ENCODE measurements at places on chromosomes 3 and 15. TPM values are rescaled to one million over a fixed set of nuclear protein-coding genes. Genes with fewer than 3 reads are reported as not detected.
A peak's percentile ranks its signal among the peaks of the same experiment; 100 is the strongest.

CSK gene
- polyA plus RNA-seq: 40.9 TPM

GRCh38 chr15:78976691-78977090, 31.8 kb upstream of the CTSH start:
- no peak for DNase-seq

GRCh38 chr3:49903451-49904424, at the start of gene MST1R:
MST1R (minus strand) TSS chr3:49903873; CDS start chr3:49903609, 264 bp downstream.
- peak; percentile 65 for DNase-seq

- DNase-seq: peak; percentile 30
Observed at GRCh38 chr3:161355508-161355907, 15.8 kb downstream of the SPTSSB start.

COPB2 gene
- 36.9 TPM for polyA plus RNA-seq

MORC1 gene
- not detected for polyA plus RNA-seq

GRCh38 chr3:150227839-150228238, 180.3 kb upstream of the TSC22D2 start:
- peak; percentile 88 for DNase-seq

SAXO2 gene
- polyA plus RNA-seq: 5.9 TPM

DNA sequence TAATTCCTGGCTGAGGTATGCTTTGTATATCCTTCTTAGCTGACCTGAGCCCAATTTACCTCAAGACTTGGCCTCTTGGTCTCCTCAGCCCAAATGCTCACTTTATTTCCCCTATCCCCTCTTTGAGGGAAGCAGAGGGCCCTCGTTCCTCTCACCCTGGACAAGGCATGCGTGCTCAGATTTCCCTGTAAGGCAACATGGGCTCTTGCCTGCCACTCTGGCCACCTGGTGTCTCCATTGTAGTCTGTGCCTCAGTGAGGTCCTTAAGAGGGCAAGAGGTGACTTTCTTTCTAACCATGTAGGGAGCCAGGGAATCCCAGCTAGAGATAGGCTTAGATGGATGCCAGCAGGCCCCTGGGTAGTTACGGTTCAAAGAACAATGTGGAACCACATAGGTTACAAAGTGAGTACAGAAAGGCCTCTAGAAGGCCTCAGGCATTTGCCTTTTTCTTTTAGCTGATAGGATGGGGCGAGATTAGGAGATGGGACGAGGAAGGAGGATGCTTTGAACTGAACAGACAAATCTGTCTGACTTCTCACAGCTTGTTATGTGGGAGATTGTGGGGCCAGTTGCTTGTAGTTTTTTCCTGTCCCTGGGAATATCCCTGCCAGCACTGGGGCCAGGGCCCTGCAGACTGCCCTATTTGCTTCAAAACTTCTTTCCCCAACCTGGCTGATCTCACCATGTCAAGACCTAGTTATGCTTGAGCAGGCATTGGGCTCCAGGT, 1.1 kb upstream of the INTS14 start:
- no peak for DNase-seq

DNA sequence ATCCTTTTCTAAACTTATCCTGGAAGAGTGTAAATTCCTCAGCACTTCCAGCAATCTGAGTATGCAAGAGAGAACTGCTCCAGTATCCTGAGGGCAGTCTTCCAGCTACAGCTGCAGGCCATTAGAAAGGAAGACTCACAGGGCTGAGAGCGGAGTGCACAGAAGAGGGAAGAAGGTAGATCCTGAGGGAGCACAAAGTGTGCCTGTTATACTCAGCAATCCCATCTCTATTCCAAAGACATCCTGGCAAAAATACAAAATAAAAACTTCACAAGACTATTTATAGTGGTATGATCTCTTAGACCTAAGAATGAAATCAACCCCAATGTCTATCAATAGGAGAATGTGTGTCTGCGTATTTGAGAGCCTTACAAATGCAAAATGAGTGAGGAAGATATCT, 292.0 kb downstream of the ZIC1 start:
- DNase-seq: no peak

WDR93 gene
- 1.4 TPM for polyA plus RNA-seq

- no peak for DNase-seq
Observed at GRCh38 chr15:41999290-42000285, 21.3 kb downstream of the PLA2G4E start.

DNA sequence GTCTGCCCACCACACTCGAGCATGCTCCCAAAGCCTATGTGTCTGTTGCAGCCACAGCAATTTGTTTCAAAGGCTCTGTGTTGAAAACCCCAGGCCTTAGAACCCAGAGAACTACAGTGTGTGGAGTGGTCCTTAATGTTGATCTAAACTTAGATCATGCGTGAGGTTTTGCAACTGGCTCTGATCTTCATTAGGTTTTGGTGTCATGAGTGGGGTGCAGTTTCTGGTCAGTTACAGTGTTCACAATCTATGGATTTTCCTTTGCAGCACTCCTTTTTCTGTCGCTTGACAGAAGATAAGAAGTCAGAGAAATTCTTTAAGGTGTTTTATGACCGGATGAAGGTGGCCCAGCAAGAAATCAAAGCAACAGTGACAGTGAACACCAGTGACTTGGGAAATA, 213.0 kb upstream of the BHLHE40 start:
- no peak for DNase-seq

APBA2 gene
- polyA plus RNA-seq: 1.6 TPM
